CD4-positive, alpha-beta T cell treated with Interleukin-4 for 4 hours (primary cell): ENCODE measurements at places on chromosomes 16 and 17.
A peak's percentile ranks its signal among the peaks of the same experiment; 100 is the strongest.

- no peak for DNase-seq
These were observed 176.8 kb upstream of the HSBP1 start for GRCh38 chr16:83630979-83631378.

DNA sequence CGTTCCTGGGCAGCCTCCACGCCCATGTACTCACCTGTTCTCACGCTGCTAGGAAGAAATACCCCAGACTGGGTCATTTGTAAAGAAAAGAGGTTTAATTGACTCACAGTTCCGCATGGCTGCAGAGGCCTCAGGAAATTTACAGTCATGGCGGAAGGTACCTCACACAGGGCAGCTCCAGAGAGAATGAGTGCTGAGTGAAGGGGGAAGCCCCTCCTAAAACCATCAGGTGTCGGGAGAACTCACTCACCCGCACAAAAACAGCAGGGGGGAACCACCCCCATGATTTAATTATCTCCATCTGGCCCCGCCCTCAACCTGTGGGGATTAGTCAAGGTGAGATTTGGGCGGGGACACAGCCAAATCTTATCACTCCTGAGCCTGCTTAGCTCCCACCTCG lies 18.2 kb downstream of the RAB40C start:
- DNase-seq, result no peak

GRCh38 chr17:50487213-50488096 lies 8.8 kb downstream of the RSAD1 start:
- DNase-seq, result no peak

DNA sequence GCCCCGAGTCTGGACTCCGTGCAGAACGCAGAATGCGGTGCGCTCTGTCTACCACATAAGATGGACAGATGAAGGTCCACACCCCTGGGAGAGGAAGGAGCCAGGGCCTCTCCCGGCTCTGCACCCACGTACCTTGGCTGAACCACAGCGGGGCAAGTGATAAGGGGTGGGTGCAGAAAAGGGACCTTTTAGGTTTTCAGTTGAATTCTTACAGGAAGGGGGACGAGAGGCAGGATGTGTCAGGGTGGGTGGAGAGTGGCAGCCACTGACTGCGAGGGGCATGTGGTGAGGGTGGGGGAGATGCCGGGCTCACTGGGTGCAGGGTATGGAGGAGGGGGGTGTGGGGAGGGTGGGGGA lies 372 bp downstream of the CD300A start:
- DNase-seq, result peak; percentile 70

GRCh38 chr17:33228548-33228947 lies 64.5 kb downstream of the ASIC2 start:
- DNase-seq, result no peak

GRCh38 chr16:88303405-88303804 lies 79.4 kb upstream of the ZNF469 start:
- no peak for DNase-seq

GRCh38 chr17:65297916-65298315 lies 160.7 kb downstream of the RGS9 start:
- no peak for DNase-seq

DNA sequence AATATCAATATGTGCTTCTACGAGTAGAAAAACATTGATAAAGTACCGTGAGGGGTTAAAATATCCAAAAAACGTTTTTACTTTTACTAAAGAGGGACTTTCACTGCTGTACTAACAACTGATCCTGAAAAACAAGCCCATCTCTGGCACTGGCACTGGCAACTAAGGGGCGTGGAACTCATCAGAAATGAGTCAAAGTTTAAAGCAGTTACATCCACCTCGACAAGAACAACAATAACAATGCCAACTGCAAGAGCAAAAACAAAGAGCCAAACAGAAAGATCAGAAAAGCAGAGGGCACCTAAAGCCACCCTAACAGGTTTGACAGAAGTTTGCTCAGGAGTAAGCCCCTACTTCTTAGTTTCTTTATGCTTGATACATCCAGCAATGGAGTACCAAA lies 13.1 kb downstream of the MBTPS1 start:
- DNase-seq, result no peak

DNA sequence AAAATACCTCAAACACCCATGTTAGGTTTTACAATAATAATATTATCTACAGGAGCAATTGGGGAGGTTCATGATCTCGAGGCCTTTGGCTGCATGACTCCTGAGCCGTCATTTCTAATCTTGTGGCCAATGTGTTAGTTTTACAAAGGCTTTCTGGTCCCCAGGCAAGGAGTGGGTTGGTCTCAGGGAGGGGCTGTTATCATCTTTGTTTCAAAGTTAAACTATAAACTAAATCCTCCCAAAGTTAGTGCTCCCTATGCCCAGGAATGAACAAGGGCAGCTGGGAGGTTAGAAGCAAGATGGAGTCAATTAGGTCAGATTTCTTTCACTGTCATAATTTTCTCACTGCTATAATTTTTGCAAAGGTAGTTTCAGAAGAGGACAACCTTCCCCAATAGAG lies 9.1 kb upstream of the CCL5 start:
- DNase-seq, result peak; percentile 77

DNA sequence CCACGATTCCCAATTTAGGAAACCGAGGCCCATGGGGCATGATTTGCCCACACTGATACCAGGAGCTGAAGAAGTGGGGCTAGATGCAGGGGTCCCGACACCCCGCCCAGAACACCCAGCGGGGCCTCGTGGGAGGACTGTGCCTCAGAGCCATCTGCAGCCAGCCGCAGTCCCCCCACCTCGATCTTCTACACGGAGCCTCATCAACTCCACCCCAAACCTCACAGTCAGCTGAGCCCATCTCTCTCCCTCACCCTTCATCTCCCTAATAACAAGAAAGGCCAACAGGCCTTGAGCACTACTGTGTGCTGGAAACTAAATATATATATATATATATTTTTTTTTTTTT lies 4.2 kb downstream of the ITGAE start:
- DNase-seq, result peak; percentile 79
